Sciatic nerve (tissue), 2 donors: ENCODE measurements at places on chromosomes 1 and 21. TPM values are rescaled to one million over a fixed set of nuclear protein-coding genes. Genes with fewer than 3 reads are reported as not detected.
A peak's percentile ranks its signal among the peaks of the same experiment; 100 is the strongest.

DNA sequence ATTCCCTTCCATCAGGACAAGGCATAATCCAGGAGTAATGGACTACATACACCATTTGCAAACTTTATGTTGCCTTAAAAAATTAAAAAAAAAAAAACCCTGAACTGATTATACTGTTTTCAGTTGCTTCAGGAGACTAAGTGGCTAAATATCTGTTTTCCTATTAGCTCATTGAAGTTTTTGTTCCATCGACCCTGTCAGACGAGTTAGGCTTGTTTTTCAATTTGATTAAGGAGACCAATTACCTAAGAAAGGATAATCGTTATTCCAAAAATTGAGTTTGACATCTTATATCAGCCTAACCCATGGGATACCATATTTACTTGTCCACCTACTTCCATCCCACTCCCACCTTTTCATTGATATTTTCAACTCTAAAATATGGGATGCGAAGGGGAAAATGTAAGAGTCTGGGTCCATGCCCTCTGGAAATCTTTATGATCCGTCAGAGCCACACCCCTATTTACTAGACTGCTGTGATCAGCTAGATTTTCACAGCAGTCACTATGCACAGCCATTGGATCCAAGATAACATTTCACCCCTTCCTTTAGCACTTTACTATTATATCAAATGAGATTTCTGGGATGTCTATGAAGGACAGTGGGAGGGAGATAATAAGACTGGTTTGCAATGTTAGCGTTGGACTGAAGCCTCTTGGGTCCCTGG is 41.0 kb downstream of the IL12RB2 start:
- DNase-seq: no peak

DNA sequence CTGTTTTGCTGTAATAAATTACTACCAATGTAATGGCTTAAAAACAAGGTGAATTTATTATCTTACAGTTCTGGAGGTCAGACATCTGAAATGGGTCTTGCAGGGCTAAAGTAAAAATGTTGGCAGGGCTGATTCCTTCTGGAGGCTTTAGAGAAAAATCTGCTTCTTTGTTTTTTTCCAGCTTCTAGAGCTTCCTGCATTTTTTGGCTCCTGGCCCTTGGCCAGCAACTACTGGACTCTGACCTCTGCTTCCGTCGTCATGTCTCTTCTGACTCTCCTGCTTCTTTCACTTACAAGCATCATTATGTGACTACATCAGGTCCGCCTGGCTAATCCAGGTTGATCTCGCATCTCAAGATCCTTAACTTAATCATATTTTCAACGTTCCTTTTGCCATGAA is 350.9 kb downstream of the S1PR1 start:
- peak; percentile 85 for DNase-seq

Gene PSRC1
- 7.6 TPM for total RNA-seq

Gene DPM3
- total RNA-seq: 75.3 TPM

GRCh38 chr1:41374711-41375110 is 13.5 kb downstream of the FOXO6 start:
- DNase-seq: no peak
